Foreskin keratinocyte (primary cell): ENCODE measurements at places on chromosomes 2 and 18.

- no peak for DNase-seq
Measured at GRCh38 chr18:45619826-45620201, 4.5 kb downstream of the SLC14A2 start.

GRCh38 chr2:172465417-172466334, 38.3 kb downstream of the ITGA6 start:
- DNase-seq = peak; percentile 51

- DNase-seq = no peak
Measured at GRCh38 chr2:239421851-239422250, 21.0 kb upstream of the HDAC4 start.

DNA sequence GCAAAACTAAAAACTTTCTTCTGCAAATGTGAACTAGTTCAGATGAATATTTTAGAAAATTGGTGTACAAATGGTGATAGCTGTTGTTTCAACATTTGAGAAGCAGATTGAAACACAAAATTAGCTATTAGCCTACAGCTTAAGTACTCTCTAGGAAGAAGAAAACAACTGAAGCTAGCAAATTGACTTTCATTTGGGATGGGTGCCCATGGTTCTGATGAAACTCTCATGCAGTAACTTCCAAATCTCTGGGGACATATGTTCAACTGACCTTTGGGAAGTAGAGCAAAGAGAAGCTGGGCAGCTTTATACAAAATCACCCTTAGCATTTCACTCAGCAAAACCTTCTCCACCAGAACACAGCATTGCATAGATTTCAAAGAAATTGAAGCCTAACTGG, 119.0 kb downstream of the GALNT13 start:
- no peak for DNase-seq

GRCh38 chr2:39736640-39737039, 42.4 kb downstream of the THUMPD2 start:
- DNase-seq = no peak

DNA sequence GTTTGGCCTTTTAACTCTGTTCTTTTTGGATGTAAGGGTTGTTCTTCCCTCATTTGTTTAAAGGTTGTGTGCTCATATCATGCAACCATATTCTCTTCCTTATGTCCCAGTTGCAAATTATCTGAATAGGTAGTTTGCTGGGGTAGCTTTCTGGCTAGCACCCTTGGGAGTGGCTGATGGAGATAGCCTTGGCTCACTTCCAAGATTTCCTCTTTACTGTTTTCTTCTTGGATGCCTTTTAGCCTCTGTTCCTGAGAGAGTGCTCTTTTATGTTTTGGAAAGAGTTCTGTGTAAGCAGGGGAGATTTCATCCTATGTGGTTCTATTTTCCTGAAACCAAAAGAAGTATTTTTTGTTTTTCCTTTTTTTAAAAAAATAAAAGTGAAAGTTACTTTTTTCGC, 25.4 kb downstream of the USP14 start:
- no peak for DNase-seq

DNA sequence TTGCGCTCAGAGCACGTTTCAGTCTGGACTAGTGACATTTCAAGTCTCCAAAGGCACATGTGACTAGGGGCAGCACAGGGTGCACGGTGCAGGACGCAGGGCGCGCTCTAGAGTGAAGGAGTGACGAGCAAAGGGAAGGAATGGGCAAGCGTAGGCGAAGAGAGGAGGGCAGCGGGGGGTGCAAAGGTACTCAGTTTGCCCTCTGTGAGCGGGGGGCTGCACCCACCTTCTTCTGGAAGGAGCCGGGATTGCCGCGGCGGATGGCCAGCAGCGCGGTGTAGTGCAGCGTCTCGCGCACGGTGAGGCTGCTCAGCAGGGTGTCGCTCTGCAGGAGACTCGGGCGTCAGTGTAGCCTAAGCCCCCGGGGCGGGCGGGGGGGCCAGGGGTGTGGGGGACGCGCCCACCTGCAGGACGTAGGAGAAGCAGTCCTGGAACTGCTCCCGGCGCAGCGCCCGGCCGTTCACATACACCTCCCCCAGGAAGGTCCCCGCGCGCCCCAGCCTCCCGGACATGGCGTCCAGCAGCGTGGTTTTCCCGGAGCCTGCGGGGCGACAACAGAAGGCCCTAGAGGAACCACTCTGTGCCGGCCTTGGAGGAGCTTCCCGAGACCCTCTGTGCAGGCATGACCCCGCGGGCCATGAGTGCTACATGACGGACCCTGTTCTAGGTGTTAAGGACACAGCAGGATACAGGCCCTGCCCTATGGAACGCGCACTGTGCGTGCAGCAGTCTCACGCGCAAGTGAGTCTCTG, 6.9 kb downstream of the ABCG5 start:
- no peak for DNase-seq

DNA sequence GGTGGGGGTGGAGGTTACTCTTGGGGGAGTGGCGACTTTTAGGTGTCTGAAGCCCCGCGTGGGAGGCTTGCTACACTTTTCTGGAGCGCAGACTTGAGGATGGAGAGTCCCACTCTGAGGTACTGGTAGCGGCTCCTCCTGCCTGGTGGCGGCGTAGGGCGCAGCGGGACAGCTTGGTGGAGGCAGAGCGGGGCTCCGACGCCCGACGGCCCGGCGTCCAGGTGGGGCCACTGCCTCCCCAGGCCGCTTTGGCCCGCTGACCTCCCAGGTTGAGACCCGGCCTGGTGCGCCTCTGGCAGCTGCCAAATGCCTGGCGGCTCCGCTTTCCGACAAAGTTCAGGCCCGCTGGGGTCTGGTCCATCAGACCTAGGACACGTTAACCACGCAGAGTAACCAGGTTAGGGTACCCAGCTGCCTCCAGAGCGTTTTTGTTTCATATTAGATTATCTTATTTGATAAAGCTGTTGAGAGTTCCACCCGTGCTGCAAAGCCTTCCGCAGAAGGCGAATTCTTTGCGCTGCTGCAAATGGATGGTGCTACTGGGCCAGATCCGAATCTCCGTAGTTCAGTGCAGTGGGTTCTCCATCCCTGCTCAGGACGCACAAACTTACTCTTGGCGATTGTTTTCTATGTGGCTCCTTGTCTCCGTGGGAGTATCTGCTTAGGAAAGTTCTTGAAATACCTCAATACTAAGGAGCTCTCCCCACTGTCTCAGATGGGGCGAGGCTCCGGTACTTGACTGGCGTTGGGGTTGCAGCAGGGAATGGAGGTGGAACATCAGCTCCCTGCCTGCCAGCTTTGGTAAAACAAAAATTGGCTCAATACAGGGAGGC, 405.9 kb downstream of the XIRP2 start:
- DNase-seq = peak; percentile 44

DNA sequence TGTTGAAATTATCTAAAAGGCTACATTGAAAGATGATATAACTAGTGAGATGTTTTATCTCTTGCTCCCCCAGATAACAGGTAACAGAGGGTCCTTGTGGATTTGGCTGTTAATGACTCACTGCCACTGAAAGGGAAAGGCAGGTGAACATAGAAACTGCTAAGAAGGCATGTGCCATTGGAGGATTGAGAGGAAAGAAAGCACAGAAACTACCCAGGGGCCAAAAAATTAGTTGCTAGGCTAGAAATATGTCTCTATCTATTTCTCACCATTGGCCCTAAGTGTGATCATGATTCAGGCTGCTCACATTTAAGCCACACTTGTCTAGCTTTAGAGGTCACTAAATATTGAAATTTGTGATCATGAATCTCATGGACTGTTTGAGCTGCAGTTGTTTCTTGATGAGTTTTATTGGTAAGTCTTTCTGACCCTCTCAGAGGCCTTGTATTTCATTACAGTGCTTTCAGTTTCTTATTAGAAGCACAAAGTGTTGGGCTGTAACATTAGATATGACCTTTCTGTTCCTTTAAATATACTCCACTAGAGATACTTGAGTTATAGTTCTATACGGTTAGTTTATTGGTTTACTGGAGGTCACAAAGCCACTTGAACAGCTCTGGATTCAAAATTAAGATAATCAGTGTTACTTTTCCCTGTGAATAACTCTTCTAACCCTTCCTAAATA, 26.2 kb downstream of the NAB1 start:
- no peak for DNase-seq

- peak; percentile 37 for DNase-seq
Measured at GRCh38 chr18:811892-812375, at the start of gene YES1. Gene YES1, minus strand, starts transcription at chr18:812242. Its CDS starts 55,415 bp downstream, at chr18:756827.

- no peak for DNase-seq
Measured at GRCh38 chr2:153786016-153786415, 85.7 kb upstream of the GALNT13 start.

DNA sequence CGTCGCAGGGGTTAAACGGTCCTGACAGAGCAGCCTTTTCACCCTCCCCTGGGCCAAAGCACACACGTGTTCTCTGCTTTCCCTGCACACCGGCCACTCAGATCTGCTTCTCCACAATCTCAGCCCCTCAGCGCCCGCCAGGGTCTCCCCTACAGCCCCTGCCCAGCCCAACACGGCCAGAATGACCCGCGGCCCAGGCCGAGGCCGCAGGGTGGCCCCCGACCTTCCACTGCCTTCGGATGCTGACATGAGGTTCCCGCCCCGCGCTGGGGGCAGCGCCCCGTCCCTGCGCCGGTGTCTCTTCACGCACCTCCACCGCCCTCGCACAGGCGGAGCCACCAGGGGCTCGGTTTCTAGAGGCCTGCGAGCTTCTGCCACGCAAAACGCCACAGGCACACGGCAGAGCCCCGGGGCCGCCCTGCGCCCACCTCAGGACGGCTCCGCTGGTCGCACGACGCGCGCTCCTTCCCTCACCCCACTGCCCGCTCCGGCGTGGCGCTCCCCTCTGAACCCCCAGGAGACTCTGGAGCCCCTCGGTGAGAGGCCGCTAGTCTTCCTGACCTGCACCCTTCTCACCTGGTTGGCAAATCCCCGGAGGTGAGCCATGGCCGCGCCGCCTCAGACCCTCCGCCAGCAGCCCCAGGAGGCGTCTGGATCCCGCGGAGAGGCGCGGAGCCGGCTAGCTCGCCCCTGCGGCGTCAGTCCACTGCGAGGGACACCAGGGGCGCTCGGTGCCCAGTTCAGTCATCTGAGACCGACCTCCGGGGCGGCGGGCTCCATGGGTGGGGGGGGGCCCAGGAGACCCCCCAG, 749 bp downstream of the STK25 start:
- DNase-seq = no peak

DNA sequence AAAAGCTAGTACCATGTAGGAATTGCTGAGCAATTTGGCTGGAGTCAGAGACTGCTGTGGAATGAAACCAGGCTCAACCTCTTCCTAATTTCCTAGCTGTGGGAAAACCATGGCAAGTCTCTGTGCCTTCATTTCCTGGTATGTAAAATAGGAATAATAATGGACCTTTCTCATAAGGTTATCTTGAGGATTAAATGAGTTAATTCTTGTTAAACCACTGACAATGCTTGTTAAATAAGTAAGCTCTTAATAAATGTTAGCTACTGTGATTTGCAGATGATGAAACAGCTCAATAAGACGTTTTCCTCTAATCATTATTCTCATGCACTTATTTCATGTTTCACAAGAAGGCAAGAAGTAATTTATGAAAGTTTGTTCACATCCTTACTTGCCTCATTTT, 346.7 kb downstream of the RND3 start:
- no peak for DNase-seq
